ENCODE measurements at places on chromosomes 13 and 19.

DNA sequence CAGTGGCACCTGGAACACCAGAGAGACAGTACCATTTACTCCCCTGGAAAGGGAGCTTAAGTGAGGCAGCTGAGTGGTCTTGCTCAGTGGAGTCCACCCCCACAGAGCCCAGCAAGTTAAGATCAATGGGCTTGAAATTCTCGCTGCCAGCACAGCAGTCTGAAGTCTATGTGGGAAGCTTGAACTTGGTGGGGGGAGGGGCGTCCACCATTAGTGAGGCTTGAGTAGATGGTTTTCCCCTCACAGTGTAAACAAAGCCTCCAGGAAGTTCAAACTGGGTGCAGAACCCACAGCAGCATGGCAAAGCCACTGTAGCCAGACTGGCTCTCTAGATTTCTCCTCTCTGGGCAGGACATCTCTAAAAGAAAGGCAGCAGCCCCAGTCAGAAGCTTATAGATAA is 30.3 kb upstream of the CEACAM4 start:
- no peak for DNase-seq

DNA sequence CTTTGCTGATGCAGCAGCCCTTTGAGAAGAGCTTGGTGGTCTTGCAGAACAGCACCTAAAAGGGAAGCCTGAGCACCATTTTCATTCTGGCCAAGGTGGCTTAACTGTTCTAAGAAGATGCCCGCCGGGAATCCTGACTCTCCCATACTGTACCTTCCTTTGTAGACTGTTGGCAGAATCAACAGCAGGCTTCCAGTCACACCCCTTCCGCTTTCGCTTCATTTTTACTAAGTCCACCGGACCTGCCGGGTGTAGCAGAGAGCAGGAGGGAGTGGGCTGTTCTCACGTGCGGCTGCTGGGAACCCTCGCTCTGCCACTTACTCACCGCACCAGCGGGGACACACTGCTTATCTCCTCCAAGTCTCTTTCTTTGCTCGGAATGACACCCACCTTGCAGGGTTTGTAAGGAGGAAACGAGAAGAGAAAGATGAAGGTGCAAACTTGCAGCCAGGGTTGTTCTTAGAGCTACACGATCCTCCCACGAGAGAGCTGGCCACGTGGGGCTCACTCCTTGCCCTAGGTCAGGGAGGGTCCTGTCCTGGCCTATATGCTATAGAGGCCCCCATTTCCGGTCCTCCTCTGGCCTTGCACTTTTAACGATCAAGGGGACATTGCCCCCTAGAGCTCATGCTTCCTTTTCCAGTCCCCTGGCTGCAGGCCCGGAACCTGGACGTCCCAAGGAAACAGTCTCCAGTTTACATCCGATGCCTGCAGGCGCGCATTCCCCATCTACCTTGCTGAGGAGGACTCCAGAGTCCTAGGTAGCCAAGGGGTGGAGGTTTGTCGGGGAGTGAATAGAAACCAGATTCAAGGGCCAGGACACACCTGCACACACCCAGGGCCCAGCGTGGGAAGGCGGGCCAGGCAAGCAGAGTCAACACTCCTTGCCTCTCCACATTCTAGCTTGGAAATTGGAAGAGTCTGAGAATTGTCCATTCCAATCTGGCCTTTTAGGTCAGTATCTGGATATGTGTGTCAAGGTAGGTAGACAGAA is 453.6 kb downstream of the IRS2 start:
- no peak for DNase-seq

- DNase-seq = no peak
These were observed 22.0 kb upstream of the BCL3 start for GRCh38 chr19:44726465-44726864.

DNA sequence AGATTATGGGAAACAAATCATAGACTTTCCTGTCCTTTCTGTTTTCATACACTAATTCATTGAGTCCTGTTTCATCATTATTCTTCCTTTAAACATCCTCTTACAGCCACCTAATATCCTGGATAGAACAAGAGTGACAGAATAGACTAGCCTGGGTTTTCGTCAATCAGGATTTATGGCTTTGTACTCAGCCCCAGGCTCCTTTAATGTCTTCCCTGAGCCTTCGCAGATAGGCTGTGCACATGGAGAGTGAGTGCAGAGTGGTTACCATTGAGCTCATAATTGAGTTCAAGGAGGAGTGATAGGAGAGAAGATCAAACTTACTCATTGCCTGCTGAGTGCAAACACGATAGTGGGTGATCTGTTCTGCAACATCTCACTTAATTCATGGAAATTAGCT is 304.9 kb downstream of the TDRD3 start:
- no peak for DNase-seq

- DNase-seq = no peak
These were observed 11.5 kb upstream of the TFDP1 start for GRCh38 chr13:113573065-113573464.

DNA sequence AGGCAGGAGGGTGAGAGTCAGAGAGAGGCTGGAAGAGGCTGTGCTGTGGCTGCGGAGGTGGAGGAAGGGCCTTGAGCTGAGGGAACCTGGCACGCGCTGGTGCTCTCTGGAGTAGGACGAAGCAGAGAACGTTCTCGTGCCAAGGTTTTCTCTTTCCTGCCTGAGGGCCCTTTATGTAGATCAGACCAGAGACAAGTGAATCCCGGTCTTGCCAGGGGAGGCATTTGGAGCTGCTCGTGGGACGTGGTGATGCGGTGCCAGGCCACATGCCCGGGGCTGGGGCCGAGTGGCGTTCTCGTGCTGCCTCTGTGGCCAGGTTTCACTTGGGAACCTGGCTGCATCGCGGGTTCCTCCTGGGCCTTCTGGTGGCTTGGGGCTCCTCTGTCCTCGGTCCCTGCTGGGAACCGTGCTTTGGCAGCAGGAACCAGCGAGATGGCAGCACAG is 54.2 kb downstream of the KDM4B start:
- DNase-seq = no peak

DNA sequence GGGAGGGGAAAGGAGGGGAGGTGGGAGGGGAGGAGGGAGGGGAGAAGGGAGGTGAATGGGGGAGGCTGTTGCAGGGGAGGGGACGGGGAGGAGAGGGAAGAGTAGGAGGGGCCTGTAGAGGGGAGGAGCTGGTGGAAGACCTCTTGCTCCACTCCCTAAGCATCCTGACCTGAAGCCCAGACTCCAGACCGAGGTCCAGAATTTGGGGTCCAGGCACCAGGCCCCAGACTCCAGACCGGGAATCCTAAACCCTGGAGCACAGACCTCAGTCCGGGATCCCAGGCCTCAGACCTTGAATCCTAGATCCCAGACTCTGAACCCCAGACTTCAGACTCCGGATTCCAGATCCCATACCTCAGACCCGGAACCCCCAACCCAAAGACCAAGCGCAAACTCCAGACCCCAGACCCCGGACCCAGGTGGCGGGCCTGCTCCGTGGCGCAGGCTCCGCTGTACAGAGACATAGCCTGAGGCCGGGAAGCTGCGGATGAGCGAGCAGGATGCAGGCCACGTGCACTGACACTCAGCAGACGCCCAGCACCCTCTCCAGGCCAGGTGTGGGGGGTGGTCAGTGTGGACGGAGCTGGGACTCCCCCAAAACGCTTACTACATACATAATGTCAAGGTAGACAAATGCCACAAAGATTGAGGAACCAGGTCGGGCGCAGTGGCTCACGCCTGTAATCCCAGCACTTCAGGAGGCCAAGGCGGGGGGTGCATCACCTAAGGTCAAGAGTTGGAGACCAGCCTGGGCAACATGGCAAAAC is 710 bp upstream of the BTBD2 start:
- peak; percentile 76 for DNase-seq

- DNase-seq = no peak
These were observed 304.7 kb downstream of the POU4F1 start for GRCh38 chr13:78298657-78299056.

- DNase-seq = no peak
These were observed 8.1 kb upstream of the ADGRE2 start for GRCh38 chr19:14786421-14786851.

DNA sequence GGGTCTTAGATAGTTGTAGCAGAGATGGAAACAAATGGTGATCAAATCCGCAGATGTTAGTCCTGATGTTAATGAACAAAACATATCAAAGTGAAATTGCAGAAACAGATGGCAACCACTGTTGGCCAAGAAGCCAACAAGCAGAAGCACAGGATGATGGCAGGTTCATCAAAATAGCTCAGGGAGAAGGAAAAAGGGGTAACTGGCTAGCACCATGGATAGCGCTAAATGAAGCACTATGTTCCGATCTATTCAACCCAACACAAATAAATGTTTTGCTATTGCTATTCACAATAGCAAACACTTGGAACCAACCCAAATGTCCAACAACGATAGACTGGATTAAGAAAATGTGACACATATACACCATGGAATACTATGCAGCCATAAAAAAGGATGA is 413.7 kb downstream of the FGF14 start:
- DNase-seq = no peak

- DNase-seq = peak; percentile 52
These were observed 14.6 kb downstream of the GNA11 start for GRCh38 chr19:3108775-3109174.

DNA sequence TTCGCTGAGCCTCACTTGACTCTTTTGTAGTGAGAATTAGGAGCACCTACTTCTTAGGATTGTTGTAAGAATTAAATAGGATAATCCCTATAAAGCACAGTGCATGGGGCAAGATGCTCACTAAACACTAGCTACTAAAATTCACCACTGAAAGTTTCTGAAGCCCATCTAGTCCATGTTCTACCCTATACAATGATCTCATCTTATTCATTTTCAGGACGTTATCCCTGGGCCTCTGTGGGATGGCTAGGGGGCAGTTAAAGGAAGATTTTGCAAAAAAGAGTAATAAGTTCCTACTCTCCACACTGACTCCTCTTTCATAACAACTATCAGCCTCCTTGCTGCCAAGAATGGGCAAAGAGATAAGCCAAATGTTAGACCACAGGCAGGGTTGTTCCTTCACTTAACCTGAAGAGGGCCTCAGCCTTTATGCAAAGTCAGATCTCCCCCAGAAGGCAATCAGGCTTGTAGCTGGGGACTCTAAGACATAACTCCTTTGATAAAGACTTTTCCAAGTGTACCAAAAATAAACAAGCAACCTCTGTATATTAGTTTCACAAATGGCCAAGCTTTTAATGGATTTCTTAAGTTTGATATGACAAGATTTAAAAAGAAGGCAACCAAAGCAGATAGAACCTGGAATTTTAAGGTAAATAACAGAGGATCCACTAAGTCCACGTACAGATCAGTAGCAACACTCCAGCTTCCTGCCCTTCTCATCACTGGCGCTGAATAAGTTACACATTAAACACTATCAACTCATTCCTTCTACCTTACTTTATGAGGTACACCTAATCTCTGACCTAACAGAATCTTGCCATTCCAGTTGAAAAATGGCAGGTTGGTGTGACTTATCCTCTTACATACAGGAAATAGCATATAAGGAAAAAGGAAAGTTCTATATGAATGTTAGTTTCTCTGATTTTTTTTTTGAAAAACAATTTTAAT is 44.4 kb downstream of the ELF1 start:
- no peak for DNase-seq

DNA sequence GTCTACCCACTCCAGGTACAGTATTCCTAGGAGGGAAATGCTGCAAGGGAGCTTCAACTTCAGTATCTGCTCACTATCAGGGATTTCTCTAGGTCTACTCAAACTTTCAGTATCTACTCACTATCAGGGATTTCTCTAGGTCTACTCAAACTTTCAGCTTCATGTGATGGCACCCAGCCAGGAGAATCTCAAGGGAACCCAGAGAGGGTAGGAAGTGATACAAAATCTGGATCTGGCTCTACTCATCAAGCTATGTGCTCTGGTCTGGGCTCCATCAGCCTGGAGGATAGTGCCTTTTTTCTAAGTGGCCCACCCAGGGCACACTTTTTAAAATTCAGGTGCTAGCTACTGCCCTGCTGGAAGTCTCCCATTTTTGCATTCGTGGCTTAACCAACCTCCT is 52.3 kb upstream of the FNDC3A start:
- no peak for DNase-seq

GRCh38 chr13:33764716-33765115 is 53.2 kb upstream of the RFC3 start:
- peak; percentile 28 for DNase-seq

- DNase-seq = no peak
These were observed 6.9 kb downstream of the THSD1 start for GRCh38 chr13:52399046-52399445.

GRCh38 chr19:11338121-11338520 is 1.3 kb downstream of the RAB3D start:
- DNase-seq = no peak

GRCh38 chr19:1231729-1232637 is 5.8 kb downstream of the CBARP start:
- DNase-seq = no peak

- no peak for DNase-seq
These were observed 25.0 kb upstream of the C1QTNF9B start for GRCh38 chr13:23922005-23922932.

All from NCI-H2171 treated with DMSO at 0.1 percent for 48 hours (cell line).